ENCODE measurements at places on chromosomes 1 and 21.

- peak; percentile 51 for DNase-seq
Observed at GRCh38 chr21:35051287-35051818, 2.3 kb upstream of the RUNX1 start.

GRCh38 chr1:22709891-22710700 is 543 bp upstream of the EPHB2 start:
- DNase-seq: peak; percentile 26

DNA sequence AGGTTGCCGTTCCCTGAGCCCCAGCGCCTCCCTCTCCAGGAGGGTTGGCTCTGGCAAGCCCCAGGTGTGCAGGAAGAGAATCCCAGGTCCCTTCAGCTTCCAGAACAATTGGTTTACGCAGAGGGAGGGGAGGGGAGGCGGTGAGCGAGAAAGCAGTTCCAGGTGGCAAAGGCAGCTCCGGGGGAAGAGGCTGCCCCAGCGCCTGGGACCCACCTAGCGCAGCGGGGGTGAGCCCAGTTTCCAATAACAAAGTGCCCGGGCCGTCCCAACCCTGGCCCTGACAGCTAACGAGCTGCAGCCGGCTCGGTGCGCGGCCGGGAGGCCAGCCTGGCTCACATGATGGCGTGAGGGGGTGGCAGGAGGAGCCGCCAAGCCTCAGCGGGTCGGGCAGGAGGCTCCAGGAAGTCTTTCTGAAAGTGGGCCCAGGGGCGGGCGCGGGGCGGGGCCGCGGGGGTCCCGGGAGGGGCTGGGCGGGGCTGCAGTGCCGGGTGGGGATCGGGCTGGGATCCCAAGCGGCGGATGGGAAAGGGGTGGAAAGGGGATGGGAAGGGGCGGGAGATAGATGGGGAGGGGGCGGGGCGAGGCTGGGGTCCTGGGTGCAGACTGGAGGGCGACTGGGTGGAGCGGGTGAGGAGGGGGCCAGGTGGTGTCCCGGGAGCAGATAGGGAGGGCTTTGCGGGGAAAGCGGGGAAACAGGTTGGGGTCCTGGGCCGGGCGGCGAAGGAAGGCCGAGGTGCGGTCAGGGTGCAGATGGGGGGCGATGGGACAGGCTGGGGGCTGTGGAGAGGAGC is 22.8 kb downstream of the DHRS3 start:
- no peak for DNase-seq

DNA sequence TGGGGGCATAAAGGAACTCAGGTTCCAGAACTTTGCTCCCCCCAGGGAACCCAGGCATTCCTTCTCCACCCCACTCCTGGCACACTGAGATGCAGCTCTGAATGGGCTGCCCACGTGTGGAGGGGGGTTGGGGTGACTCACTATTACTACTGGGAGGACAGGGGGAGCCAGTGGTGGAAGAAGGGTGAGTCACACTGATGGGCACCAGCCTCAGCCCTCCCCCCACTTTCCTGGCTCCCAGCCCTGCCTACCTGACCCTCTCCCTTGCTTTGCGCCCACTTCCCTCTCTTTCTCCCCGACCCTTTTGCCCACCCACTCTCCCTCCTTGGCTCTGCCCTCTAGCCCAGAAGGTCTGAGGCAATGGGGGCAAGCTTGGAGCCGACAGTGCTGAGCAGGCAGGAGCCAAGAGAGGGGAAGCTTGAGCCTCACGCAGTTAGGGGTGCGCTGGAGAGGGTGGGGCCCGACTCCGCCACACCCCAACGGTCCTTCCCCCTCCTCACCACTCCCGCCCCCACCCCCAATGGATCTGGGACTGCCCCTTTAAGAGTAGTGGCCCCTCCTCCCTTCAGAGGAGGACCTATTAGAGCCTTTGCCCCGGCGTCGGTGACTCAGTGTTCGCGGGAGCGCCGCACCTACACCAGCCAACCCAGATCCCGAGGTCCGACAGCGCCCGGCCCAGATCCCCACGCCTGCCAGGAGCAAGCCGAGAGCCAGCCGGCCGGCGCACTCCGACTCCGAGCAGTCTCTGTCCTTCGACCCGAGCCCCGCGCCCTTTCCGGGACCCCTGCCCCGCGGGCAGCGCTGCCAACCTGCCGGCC is at the start of gene LMNA:
Gene LMNA (plus strand): TSS at position 611 of the 818 bp plus-strand sequence. CDS start 208 bp downstream, outside the sequence.
- peak; percentile 88 for DNase-seq

DNA sequence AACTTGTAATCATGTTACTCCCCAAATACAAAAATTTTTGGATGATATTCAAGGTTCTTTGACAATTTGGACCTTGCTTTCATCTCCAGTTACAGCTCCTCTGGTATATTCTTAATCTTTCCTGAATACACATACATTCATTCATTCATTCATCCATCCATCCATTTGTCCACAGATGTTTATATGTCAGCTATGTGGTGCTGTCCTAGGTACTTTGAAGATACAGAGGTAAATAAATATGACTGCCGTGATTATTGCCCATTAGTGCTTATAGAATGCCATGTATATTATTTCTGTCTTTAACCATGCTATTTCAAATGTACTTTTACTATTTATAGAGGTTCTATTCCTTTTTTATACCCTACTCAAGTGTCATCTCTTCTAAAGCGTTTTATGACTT is 72.1 kb downstream of the SYT14 start:
- DNase-seq: no peak

GRCh38 chr1:18429654-18430053 is 51.1 kb upstream of the KLHDC7A start:
- no peak for DNase-seq

DNA sequence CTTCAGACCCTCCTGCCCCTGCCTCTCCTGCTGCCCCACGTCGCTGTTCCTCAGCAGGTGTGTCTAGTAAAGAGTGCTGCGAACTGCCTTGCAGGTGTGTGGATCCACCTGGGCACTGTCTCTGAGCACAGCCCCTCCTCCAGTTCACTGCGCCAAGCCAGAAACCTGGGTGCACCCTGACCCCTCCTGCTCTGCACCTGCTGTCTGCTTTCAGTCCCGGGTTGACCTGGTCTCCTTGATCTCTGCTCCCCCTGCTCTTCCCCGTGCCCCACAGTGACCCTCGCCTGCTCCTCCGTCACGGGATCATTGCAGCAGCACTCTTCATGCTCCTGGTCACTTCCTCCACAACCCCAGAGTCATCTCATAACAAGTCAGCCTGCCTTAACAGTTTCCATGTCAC is 6.5 kb downstream of the A3GALT2 start:
- no peak for DNase-seq

DNA sequence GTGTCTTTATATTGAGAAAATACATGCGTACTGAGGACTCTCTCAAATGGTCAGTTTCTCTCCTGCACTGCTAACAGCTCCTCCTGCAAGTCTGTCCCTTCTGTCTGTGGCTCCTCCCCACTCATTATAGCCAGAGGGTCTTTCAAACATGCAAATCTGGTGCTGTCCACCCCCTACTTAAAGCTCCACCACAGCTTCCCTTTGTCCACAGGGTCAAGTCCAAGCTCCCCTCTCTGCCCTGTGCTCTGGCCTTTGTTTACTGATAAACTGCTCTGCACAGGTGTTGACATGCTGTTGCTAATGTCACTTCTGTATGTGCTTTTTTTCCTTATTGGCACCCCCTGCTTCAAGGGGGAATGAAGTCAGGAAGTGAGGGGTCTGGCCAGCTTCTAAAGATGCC is 47.7 kb upstream of the GPR37L1 start:
- no peak for DNase-seq

DNA sequence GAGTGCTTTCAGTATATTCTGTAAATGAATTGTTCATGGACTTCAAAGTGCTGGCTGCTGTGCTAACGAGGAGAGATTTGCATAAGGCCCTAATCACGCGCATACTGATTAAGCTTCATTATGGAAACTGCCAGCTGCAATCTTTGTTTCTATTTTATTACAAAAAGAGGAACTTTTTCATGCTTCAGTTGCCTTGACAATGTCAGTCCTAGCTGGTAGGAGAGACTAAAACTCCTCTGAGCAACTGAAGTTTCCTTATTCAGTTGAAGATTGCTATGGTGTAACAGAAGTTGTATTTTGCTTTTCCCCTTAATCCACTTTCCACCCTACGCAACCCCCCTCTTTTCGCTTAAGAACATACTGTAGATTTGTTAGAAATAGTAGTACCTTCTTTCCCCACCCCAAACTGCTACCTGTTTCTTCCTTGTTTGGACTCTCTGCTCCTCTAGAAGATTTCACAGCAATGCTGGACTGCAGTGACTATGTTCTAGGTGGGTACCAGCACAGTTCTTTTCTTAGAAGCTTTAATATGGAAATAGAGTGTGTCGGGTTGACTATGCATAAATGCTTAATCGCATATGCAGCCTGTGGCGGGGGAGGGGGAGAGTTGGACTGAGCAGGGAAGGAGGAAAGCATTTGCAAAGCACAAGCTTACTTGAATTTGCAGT is 108.3 kb downstream of the POU2F1 start:
- DNase-seq: no peak

DNA sequence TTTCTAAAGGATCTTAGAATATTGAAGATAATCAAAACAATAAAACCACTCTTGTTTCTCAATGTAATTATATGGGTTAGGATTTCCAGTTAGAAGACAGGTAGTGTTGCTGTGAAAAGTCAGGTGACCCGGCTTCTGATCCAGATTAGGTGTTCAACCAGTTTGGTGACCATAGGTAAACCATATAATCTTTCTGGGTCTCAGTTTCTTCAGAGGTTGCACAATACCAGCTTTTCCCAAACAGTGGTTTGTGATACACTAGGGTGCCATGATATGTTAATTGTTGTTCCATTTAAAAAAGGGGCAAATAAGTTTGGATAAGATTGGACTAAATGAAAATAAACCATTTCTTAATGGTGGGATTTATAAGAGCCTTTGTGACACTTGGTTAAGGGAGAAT is 64.5 kb upstream of the DMRTA2 start:
- no peak for DNase-seq

DNA sequence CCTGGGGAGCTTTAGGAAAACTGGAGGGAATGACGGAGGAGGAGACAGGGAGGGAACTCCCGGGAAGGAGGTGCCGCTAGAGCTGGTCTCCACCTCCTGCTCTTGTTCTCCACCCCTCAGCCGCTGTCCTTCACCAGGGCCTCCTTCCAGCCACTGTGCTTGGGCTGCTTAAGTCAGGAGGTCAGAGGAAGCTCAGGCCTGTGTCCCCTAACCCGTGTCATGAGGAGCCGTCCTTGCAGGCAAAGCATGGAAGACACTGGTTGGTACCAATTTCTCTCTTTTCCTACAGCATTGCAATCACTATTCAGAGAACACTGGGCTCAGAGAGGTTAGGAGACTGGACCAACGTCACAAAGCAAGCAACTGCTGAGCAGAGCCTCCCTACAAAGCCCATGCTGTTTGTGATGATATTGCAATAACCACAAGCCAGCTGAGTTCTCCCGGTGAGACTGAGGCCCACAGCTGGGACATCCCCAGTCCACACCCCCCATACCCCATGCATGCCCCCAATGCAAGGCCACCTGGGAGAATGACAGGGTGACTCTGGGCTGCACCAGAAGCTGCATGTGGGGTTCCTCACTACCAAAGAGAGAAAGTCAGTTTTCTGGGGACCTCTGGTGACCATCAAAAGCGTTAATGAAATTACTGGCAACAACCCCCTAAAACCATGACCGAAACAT is 427.5 kb downstream of the NPHP4 start:
- no peak for DNase-seq

GRCh38 chr1:181429462-181429861 is 53.9 kb upstream of the CACNA1E start:
- no peak for DNase-seq

- no peak for DNase-seq
Observed at GRCh38 chr1:67590329-67590728, 94.7 kb upstream of the GADD45A start.

- DNase-seq: no peak
Observed at GRCh38 chr1:51957618-51958017, 32.9 kb downstream of the RAB3B start.

DNA sequence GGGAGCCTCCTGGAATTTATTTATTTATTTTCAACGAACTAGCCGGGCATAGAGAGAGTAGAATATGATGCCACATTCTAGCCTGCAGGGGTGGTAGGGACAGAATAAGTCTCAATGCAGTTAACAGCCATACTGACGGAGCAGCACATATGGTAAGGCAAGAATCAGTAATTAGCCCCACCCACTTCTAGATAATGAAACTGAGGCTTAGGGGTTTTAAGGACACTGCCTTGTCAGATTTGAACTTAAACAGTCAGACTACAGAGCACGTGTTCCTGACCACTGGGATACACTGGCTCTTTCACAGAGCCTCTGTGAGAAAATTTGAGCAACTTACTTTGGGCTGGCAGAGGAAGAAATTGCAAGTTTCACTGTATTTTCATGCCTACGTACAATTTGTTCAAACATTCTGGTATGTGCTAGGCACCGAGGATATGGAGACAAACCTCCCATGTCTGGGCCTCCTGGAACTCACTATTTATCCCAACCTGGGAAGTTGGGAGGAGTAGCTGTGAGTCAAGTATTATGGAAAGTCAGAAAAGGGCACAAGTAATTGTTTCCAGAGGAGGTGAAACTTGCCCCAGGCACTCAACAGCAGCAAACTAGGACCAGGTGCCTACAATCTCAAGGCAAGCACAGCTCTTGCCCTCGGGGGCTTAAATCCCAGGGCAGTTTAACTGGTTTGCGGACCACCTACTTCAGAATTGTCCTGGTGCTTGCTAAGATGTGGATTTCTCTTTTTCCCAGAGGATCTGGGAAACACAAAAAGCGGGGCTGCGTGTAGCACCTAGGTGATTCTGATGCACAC is 1.6 kb upstream of the CLIC4 start:
- no peak for DNase-seq

DNA sequence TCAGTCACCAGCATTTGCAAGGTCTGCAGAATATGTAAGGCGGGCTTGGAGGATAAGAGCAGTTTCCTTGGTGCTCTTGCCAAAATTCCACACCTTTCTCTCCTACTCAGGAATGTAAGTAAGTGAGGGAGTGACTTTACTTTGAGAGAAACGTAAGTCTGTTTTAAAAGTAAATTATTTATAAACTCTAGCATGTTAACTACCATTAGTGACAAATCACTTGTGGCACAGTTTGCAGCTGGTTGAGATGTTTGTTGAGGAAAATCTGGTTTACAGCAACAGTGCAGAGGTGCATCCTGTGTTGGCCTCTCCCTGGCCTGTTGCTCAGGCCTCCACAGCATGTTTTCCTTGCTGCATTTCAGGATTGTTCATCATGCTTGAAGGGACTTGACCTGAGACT is 8.5 kb downstream of the CGN start:
- no peak for DNase-seq

DNA sequence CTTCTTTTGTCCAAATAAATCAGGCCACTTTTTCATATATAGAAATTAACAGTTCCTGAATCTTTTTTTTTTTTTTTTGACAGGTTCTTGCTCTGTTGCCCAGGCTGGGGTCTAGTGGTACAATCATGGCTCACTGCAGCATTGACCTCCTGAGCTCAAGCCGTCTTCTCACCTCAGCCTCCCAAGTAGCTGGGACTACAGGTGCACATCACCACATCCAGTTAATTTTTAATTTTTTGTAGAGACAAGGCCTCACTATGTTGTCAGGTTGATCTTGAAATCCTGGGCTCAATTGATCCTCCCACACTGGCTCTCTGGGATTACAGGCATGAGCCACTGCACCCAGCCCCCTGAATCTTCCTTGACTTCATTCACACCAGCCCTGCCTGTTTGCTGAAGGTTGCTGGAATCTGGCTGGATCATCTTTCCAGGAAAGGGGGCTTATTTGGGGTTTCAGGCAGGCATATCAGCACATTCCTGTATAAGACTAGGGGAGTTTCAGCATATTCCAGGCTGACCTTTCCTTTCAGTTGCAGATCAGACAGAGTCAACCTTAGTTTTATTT is 78.2 kb upstream of the ARHGAP29 start:
- DNase-seq: no peak

Data from HS-27A (cell line).